ENCODE measurements at places on chromosomes 3 and 15. TPM values are rescaled to one million over a fixed set of nuclear protein-coding genes. Genes with fewer than 3 reads are reported as not detected.

The GNAI2 gene
- total RNA-seq: 73.7 TPM

The COMMD4 gene
- total RNA-seq: 77.6 TPM

The TLR9 gene
- total RNA-seq: not detected

The RAD51 gene
- total RNA-seq: 0.87 TPM

The ASB14 gene
- total RNA-seq: not detected

The EIF4E3 gene
- total RNA-seq: 25.9 TPM

The XCR1 gene
- total RNA-seq: not detected

The A4GNT gene
- 5.4 TPM for total RNA-seq

The WNT5A gene
- 44.2 TPM for total RNA-seq

The SCN11A gene
- total RNA-seq: not detected

GRCh38 chr3:192024751-192025150 is 563.8 kb downstream of the PYDC2 start:
- no peak overlapping the region for H3K27ac ChIP-seq
- no peak overlapping the region for H3K4me3 ChIP-seq
- no peak for DNase-seq
- H3K4me1 ChIP-seq: no peaks in the 10 kb centered on the region
- no peaks in the 10 kb centered on the region for H3K36me3 ChIP-seq
- no peaks in the 10 kb centered on the region for H3K27me3 ChIP-seq

- no peaks in the 10 kb centered on the region for H3K36me3 ChIP-seq
- DNase-seq: peak; percentile 53
- peaks cover 6% of the 10 kb centered on the region for H3K4me1 ChIP-seq
- no peak within 1 kb of the TSS for H3K27ac ChIP-seq
Measured at GRCh38 chr3:157502916-157503595, at the start of gene VEPH1. TSS of gene VEPH1 (minus strand) at chr3:157503416. CDS start at chr3:157495349, 8,067 bp downstream.

- no peaks in the 10 kb centered on the region for H3K36me3 ChIP-seq
- H3K27me3 ChIP-seq: no peaks in the 10 kb centered on the region
- no peak for DNase-seq
Measured at GRCh38 chr15:99407716-99408115, 156.4 kb downstream of the LRRC28 start.

DNA sequence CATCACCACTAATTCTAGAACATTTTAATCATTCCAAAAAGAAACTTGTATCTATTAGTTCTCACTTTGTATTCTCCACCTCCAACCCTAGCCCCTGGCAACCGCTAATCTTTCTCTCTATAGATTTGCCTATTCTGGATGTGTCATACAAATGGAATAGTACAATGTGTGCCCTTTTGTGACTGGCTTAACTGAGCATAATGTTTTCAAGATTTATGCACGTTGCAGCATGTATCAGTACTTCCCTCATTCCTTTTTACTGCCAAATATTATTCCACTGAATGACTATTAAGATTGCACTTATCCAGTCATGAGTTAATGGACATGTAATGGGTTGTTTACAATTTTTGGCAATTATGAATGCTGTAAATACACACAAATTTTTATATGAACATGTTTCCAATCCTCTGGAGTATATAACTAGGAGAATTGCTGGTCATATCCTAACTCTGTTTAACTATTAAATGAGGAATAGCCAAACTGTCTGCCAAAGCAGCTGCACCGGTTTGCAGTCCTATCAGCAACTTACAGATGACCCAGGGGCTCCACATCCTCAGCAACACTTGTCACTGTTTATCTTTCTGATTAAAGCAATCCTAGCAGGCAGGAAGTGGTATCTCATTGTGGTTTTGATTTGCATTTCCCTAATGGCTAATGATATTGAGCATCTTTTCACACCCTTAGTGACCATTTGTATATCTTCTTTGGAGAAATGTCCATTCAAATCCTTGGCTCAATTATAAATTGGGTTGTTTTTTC is 42.9 kb downstream of the DCUN1D1 start:
- peaks cover 4% of the 10 kb centered on the region for H3K4me1 ChIP-seq
- H3K36me3 ChIP-seq: no peaks in the 10 kb centered on the region
- no peaks in the 10 kb centered on the region for H3K27me3 ChIP-seq
- no peak for DNase-seq

DNA sequence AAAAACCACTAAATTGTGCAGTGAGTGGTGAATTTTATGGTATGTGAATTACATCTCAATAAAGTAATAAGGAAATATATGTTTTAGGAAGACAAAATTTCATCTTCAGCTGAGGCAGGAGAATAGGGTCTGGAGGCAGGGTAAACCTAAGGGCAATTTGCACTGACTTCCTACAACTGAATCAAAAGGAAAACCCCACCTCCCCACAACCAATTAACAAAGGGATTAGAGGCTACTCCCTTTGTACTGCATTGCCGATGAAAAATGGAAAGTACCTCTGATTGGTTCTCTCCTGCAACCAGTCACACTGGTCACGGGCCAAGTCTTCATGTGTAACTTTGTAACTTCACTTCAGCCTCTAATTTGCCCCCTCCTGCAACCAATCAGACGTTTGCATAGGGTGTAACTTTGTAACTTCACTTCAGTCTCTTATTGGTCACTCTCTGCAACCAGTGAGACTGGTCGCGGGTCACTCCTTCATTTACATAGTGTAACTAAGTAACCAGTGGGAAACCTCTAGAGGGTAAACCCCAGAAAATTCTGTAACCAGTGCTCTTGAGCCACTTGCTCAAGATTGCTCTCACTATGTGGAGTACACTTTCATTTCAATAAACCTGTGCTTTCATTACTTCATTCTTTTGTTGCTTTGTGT is 244.5 kb downstream of the CNTN4 start:
- H3K4me1 ChIP-seq: no peaks in the 10 kb centered on the region
- no peak overlapping the region for H3K27ac ChIP-seq
- no peaks in the 10 kb centered on the region for H3K27me3 ChIP-seq
- no peak for DNase-seq
- H3K4me3 ChIP-seq: no peak overlapping the region

DNA sequence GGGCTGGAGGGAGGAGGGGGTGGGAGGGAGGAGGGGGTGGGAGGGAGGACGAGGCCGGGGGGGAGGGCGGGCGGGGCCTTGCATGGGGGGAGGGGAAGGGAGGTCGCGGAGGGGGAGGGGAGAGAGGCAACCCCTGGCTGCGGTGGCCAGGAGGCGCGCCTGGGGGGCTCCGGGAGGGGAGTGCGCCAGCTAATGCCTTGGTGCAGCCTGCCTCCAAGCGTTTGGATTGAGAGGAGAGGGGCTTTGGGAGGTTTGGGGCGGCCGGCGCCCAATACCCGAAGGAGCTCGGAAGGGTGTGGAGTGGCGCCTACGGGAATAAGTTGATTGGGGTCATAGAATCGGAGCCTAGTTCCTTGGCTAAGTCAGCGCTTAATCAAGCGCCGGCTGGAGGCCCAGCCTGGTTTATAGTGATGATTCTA is 557 bp downstream of the TFG start:
- DNase-seq: no peak
- peaks cover 49% of the 10 kb centered on the region for H3K4me1 ChIP-seq
- peak overlapping the region; percentile 98 for H3K27ac ChIP-seq
- H3K27me3 ChIP-seq: no peaks in the 10 kb centered on the region
- peaks cover 6% of the 10 kb centered on the region for H3K36me3 ChIP-seq

DNA sequence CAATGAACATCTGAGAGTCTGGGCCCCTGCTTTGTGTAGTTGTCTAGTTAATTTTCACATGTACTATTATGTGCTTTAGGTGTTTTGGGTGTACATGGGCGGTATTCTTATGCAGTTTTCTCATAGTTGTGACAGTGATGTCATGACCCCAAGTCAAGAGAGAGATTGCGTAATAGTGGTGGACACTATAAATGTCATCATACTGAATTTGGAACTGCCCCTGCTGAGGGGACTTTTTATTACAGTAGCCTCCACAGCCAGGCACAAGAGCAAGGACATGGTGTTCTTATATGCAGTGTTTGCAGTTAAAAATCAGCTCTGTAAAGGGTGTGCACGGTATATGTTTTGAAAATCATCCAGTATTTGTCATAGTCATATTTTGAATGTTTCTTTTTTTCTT is 29.5 kb downstream of the ABHD2 start:
- H3K27me3 ChIP-seq: no peaks in the 10 kb centered on the region
- no peak for DNase-seq
- H3K27ac ChIP-seq: peak overlapping the region; percentile 83
- peaks cover 19% of the 10 kb centered on the region for H3K36me3 ChIP-seq

- H3K36me3 ChIP-seq: no peaks in the 10 kb centered on the region
- H3K4me1 ChIP-seq: peaks cover 25% of the 10 kb centered on the region
- no peaks in the 10 kb centered on the region for H3K27me3 ChIP-seq
- peak overlapping the region; percentile 66 for H3K4me3 ChIP-seq
- H3K27ac ChIP-seq: peak overlapping the region; percentile 82
Measured at GRCh38 chr3:46846624-46847542, 16.4 kb downstream of the MYL3 start.

- no peak for DNase-seq
- H3K27me3 ChIP-seq: peaks cover 7% of the 10 kb centered on the region
- no peak overlapping the region for H3K4me3 ChIP-seq
- no peaks in the 10 kb centered on the region for H3K36me3 ChIP-seq
- peaks cover 61% of the 10 kb centered on the region for H3K4me1 ChIP-seq
Measured at GRCh38 chr3:129050556-129051295, 9.9 kb upstream of the GP9 start.

DNA sequence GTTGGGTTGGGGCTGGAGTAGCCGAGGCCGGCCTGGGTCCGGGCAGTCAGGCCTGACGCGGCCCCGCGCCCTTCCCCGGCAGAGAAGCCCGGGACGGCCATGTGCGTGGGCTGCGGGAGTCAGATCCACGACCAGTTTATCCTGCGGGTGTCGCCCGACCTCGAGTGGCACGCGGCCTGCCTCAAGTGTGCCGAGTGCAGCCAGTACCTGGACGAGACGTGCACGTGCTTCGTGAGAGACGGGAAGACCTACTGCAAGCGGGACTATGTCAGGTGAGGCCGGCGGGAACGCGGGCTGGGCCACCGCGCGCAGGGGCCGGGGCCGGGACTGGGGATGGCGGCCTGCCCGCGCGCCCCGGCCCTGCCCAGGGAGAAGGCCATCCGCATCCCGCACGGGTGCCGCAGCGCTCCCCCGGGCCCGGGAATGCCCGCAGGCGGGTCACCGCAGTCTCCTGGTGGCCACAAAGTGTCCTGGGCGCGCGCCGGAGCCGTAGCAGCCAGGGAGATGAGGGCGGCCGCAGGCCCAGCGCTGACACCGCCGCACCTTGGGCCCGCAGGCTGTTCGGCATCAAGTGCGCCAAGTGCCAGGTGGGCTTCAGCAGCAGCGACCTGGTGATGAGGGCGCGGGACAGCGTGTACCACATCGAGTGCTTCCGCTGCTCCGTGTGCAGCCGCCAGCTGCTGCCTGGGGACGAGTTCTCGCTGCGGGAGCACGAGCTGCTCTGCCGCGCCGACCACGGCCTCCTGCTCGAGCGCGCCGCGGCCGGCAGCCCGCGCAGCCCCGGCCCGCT is 1.3 kb downstream of the ISL2 start:
- peak; percentile 67 for DNase-seq
- H3K4me3 ChIP-seq: peak overlapping the region; percentile 42
- H3K36me3 ChIP-seq: no peaks in the 10 kb centered on the region
